ENCODE measurements at places on chromosomes 2 and 18. TPM values are rescaled to one million over a fixed set of nuclear protein-coding genes. Genes with fewer than 3 reads are reported as not detected.

The GATA6 gene
- total RNA-seq = 8.3 TPM

The DCDC2C gene
- total RNA-seq = not detected

The TEX44 gene
- not detected for total RNA-seq

The LRRC30 gene
- total RNA-seq = not detected

The CHRND gene
- not detected for total RNA-seq

The POTEF gene
- total RNA-seq = 0.33 TPM

The KLHL29 gene
- total RNA-seq = 8.2 TPM

The TMEM182 gene
- total RNA-seq = 0.48 TPM

The EN1 gene
- not detected for total RNA-seq

The RAB6C gene
- not detected for total RNA-seq

The CD207 gene
- not detected for total RNA-seq

The LOXHD1 gene
- total RNA-seq = not detected

The BMP10 gene
- total RNA-seq = not detected

The LHCGR gene
- total RNA-seq = not detected

The ITPRIPL1 gene
- total RNA-seq = 3.4 TPM

The MARCHF4 gene
- 5.3 TPM for total RNA-seq

The PJVK gene
- 0.98 TPM for total RNA-seq

The TNFRSF11A gene
- total RNA-seq = 11.9 TPM

The RFX8 gene
- total RNA-seq = 0.57 TPM

All from vein endothelial cell (primary cell).